NCI-H460 (cell line): ENCODE measurements at places on chromosomes 16 and 17. TPM values are rescaled to one million over a fixed set of nuclear protein-coding genes. Genes with fewer than 3 reads are reported as not detected.

GRCh38 chr17:76467366-76467765 is at the start of gene AANAT:
AANAT (plus strand) TSS chr17:76467603; CDS start chr17:76468747, 1,144 bp downstream.
- no peak for DNase-seq

DNA sequence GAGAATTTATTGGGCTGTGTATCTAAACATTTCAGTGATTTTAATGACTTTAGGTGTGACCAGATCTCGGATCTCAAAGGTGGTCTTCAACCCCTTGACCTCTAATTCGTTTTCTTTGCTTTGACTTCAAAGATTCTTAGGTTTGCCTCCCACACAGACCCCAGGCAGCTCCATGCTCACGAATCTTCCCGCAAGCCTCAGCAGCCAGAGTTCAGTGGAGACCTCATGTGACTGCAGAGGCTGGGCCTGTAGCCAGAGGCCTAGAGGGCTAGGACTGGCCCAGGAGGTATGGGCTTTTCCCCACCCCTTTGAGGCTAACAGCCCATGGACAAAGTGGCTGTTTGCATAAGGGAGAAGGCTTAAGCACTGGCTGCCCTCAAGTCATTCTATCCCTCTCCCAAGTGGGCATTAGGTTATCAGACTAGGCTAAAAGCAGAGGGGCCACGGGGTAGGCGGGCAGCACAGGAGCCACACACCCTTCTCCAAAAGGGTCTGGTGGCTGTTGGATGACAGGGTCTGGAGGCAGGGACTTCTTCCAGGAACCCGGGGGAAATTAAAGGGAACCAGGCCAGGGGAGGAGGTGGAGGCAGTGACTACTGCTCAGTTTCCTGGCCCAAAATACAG is 3.0 kb downstream of the HIRIP3 start:
- DNase-seq = no peak

DNA sequence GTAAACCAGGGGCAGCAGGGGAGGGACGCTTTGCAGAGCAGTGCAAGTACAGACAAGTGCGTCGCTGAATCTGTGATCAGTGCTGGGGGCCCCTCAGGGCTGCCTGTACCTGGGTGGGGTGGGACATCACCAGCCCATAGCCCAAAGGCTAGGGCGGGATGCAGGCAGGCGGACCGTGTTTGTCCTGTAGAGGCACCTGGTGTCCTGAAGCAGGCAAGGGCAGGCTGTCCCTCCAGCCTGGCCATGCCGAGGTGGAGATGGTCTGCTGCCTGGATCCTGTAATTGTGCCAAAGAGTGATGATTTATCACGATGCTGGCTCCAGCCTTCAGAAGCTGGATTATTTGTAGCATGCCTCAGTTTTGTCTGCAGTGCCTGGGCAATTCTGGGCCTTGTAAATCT is 137.9 kb upstream of the GSE1 start:
- DNase-seq = no peak

DNA sequence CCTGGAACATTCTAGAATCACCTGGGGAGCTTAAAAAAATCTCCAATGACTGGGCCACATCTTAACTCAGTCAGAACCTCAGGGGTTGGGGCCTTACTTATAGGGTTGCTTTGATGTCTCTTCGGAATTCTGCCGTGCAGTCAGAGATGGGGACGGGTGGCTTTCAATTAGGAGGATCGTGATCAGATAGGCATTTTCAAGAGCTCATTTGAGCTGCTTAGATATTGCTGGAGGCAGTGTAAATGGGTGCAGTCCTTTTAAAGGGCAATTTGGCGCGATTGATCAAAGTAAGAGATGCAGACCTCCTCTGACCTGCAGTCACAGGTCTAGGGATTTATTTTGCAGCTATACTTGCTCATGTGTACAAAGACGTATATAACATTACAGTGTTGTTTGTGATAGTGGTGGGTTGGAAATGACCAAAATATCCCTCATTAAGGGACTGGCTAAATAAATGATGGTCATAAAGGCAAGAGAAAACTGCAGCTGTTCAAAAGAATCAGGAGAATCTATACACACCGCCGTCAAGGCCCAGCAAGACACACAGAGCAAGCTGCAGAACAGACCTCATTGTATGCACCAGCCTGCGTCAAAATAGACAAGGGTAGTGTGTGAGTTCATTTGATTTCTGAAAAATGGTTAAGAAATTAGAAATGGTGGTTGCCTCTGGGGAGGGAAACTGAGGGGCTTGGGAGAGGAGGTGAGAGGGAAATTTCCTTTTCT is 6.3 kb upstream of the KCNG4 start:
- DNase-seq = no peak

GRCh38 chr17:50165867-50166517 is at the start of gene SGCA:
SGCA (plus strand) TSS chr17:50166005; CDS start chr17:50166041, 36 bp downstream.
- no peak for DNase-seq

DNA sequence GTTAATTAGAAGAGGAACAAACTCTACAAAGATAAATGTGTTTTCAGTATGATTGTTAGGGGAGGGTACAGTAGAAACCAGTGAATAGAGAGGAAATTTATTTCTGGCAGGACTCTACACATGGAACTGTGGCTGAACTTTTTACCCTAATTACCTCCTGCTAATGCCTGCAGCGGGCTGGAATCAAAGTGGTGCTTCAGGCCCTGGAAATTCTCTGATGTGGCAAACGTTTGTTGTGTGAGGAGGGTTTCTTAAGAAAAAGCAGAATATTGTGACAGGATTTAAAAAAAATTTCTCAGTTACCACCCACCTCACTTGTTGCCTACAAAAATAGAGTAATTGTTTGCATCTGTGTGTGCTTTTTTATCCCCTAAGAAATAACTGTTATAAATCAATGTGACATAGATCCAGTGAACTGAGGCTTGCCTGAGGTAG is 154.5 kb downstream of the BCAS3 start:
- DNase-seq = no peak

DNA sequence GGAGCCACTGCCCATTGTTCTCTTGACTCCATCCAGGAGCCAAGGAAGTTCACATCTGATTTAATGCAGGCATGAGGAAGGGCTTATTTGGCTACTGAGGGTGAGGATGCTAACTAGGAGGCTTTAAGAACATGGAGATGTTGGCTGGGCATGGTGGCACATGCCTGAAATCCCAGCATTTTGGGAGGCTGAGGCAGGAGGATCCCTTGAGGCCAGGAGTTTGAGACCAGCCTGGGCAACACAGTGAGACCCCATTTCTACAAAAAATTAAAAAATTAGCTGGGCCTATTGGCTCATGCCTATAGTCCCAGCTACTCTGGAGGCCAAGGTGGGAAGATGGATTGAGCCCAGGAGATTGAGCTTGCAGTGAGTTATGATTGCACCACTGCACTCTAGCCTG is 116.5 kb downstream of the RAP1GAP2 start:
- DNase-seq = no peak

DNA sequence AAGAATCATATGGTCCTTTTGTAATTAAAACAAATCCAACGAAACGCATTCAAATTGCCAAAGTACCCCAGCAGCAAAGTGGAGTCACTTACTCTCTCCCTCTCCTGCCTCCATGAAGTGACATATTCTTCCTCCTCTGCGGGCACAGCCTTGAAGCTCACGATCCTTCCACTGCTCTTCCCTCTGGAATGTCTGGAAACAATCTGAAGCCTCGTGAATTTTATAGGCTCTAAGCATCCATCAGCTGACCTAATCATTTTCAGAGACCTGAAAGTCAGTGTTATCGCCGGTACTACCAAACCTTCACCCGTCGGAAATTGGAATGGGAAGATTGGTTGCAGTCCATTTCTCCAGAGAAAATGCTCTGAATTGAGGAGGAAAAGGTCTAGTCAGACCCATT is 134.5 kb upstream of the FOXF1 start:
- no peak for DNase-seq

KRT40 gene
- not detected in 2 replicates for total RNA-seq
